ENCODE measurements at places on chromosomes 5 and 9.

- DNase-seq, result no peak
Measured at GRCh38 chr9:134224127-134224526, 59.8 kb upstream of the RNU6ATAC start.

- DNase-seq, result no peak
Measured at GRCh38 chr5:158499892-158500418, 599.8 kb downstream of the EBF1 start.

- DNase-seq, result no peak
Measured at GRCh38 chr9:113876993-113877368, 872 bp downstream of the ZNF618 start.

GRCh38 chr5:178477802-178478201 is 112.4 kb downstream of the COL23A1 start:
- DNase-seq, result no peak

- peak; percentile 19 for DNase-seq
Measured at GRCh38 chr5:1793301-1793740, 6.3 kb downstream of the MRPL36 start.

DNA sequence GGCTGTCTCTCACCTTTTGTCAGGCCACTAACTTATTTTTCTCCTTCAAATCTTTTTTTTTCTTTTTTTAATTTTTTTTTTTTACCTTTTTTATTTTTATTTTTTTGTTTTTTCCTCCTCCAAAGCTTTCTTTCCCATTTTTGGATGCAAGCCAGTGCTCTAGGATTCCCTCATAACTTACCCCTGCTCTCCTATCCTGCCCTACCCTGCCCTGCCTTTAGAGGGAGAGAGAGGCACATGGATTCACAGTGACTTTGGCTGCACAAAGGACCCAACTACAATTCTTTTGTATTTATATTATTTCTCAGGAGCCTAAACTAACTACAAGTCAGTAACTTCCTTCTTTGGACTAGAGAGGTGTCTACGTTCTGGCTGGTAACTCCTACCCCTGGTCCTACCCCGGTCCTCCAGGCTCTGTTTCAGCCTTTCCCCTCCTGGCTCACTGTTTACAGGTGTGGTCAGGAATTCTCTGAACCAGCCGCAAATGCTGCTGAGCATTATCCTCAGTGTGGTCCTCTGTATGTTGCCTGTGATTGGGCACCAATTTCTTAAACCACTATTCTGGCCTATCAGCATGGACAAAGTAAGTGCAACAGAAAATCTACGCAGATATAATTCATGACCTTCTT is 8.4 kb upstream of the RUSC2 start:
- DNase-seq, result no peak

GRCh38 chr5:56466136-56466816 is 233.1 kb upstream of the ANKRD55 start:
- no peak for DNase-seq

Data from GF-D8 (cell line).